Activated T-cell treated with anti-CD3 and anti-CD28 coated beads, Interleukin-2, amount 50 U/mL, for 72 hours (primary cell): ENCODE measurements at places on chromosomes 11 and 22. TPM values are rescaled to one million over a fixed set of nuclear protein-coding genes. Genes with fewer than 3 reads are reported as not detected.

ZFTA gene
- total RNA-seq = 4.0 TPM

GALNT18 gene
- total RNA-seq = 2.4 TPM

LRRC4C gene
- total RNA-seq = not detected

RAB39A gene
- 0.39 TPM for total RNA-seq

GRIA4 gene
- not detected for total RNA-seq

SLC22A25 gene
- total RNA-seq = not detected

LPXN gene
- total RNA-seq = 121 TPM

BEST1 gene
- 4.1 TPM for total RNA-seq

OR52A1 gene
- total RNA-seq = not detected

ADM2 gene
- total RNA-seq = 28.8 TPM

FGF19 gene
- 0.10 TPM for total RNA-seq

CLDN5 gene
- 0.30 TPM for total RNA-seq

P2RX6 gene
- 0.30 TPM for total RNA-seq

MMP10 gene
- not detected for total RNA-seq

TTC12 gene
- total RNA-seq = 11.4 TPM

GGTLC3 gene
- total RNA-seq = not detected

OR51A7 gene
- not detected for total RNA-seq

ASPHD2 gene
- 14.6 TPM for total RNA-seq

PLAAT5 gene
- total RNA-seq = 2.8 TPM

OR51I1 gene
- total RNA-seq = not detected

CCDC15 gene
- 9.9 TPM for total RNA-seq

ZNRF3 gene
- total RNA-seq = 0.86 TPM
